ENCODE measurements at places on chromosomes 2 and 18. TPM values are rescaled to one million over a fixed set of nuclear protein-coding genes. Genes with fewer than 3 reads are reported as not detected.

DNA sequence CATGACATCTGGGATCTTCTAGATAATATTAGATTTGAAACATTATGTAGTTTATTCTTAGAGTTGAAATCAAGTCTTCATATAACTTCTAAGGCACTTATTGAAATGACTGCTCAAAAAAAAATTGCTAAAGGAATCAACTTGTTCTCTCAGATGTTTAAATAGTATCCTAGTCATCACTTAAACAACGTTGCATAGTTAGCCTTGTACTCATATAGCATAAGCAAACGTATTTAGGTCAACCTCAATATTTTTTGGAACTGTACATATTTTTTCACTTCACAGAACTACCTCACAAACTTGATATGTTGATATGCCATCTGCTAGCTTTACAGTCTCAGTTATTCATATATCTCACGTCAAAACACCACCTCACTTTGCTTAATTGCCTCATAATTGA lies 47.1 kb upstream of the CREB1 start:
- H3K4me1 ChIP-seq, result peaks cover 15% of the 10 kb centered on the region
- peak overlapping the region; percentile 51 for H3K27ac ChIP-seq
- H3K36me3 ChIP-seq, result no peaks in the 10 kb centered on the region
- no peak for DNase-seq
- H3K27me3 ChIP-seq, result no peaks in the 10 kb centered on the region

HRH4 gene
- total RNA-seq, result 3.2 TPM

HS1BP3 gene
- 13.7 TPM for total RNA-seq

DNA sequence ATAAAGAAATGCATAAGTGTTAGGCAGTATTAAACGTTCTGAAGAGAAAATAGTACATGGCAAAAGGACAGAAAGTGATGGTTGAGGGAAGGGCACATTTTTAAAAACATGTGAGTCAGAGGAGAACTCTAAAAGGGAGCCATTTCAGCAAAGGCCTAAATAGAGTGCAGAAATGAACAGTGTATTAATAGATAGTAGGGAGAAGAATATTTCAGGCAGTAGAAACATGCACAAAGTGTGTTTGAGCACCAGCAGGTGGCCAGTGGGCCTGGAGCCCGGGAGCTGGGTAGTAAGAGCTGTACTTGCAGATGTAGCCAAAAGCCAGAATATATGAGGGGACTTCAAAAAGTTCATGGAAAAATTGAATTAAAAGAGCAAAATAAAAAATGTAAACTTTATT lies 288.1 kb upstream of the FIGN start:
- H3K27ac ChIP-seq, result no peak overlapping the region
- DNase-seq, result no peak
- no peaks in the 10 kb centered on the region for H3K4me1 ChIP-seq
- no peaks in the 10 kb centered on the region for H3K27me3 ChIP-seq
- no peaks in the 10 kb centered on the region for H3K36me3 ChIP-seq
- H3K4me3 ChIP-seq, result no peak overlapping the region

DNA sequence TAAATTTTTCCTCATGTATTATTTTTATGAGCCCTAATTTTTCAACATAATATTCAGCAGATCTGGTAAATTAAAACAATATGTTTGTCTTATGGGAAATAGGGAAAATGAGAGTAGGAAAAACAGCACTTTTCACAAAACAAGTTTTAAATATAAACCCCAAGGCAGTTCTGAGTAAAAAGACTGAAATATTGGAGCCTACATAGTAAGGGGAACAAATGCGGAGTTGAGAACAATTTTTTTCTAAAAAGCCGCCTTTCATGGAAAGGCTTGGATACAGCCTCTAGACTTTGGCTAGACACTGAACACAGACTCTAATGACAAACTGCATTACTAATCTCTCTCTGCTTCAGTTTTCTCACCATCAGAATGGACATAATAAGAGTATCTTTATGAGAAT lies 174.1 kb downstream of the NOL4 start:
- no peak for DNase-seq
- H3K27ac ChIP-seq, result no peak overlapping the region
- H3K36me3 ChIP-seq, result no peaks in the 10 kb centered on the region
- H3K4me1 ChIP-seq, result no peaks in the 10 kb centered on the region

CD8B2 gene
- total RNA-seq, result not detected

MATN3 gene
- total RNA-seq, result not detected

- DNase-seq, result no peak
- no peaks in the 10 kb centered on the region for H3K27me3 ChIP-seq
- H3K27ac ChIP-seq, result no peak overlapping the region
Measured at GRCh38 chr2:55302241-55302640, 33.2 kb upstream of the MTIF2 start.

DNA sequence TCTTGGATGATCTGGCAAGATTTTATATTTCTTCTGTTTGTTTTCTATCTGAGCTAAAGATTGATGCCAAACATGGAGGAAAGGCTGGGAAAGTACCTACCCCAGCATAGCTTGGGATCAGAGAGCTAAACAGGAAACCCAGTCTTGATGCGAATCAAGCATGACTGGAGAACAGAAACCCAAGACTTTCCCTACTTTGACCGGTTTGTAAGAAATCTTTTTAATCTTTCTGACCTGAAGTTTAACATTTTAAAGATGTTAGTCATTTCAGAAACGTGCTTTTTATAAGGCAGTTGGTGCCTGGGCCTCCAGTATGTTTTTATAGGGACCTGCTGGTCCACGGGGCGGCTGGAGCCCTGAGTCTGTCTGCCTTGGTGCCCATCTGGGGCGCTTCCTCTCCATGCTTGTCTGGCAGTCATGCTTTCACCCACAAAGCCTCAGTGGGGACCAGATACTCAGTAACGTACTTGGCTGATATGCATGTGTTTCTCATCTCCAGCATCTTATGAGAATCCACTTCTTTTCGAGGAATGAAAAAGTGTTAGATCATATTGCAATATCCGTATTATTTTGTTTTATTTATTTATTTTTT lies 266.5 kb downstream of the PTGR3 start:
- H3K27me3 ChIP-seq, result no peaks in the 10 kb centered on the region
- no peaks in the 10 kb centered on the region for H3K36me3 ChIP-seq

DNA sequence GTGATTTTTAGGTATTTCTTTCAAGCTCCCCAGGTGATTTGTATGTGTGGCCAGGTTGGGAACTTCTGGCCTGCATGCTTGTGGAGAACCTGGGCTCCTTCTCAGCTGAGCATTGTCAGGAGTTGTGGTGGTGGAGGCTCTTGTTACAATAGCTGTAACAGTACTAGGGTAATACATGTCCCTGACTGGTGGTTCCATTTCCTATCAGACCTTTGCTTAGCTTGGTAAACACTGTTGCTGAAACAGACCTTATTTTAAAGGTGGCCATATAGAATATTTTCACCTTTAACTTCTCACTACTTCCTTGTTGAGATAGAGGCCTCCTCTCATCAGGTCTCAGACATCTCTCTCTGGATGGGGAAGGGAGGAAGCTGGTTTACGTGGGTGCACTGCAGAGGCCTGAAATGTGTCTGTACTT lies 79.2 kb downstream of the SETBP1 start:
- peak overlapping the region; percentile 71 for H3K4me3 ChIP-seq
- H3K4me1 ChIP-seq, result peaks cover 22% of the 10 kb centered on the region
- no peaks in the 10 kb centered on the region for H3K36me3 ChIP-seq
- no peak for DNase-seq
- no peaks in the 10 kb centered on the region for H3K27me3 ChIP-seq

OST4 gene
- 284 TPM for total RNA-seq

DNA sequence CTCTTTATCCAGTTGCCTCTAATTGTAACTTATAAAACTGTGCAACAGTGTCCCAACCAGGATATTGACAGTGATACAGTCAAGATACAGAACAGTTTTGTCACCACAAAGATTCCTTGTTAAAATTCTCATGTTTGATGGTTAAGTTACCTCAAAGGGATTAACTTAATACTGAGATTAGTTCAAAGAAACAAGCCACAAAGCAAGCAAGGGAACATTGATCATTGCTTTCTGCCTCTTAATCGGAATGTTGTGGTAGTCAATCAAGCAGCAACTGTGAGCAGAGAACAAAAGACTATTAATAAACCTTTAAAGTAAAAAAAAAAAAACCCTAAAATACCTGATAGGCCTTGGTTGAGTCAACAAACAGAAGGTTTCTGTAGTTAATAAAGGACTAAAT lies 352.3 kb downstream of the PARD3B start:
- H3K36me3 ChIP-seq, result peaks cover 3% of the 10 kb centered on the region
- no peak overlapping the region for H3K4me3 ChIP-seq

All from T-helper 17 cell (primary cell).